ENCODE measurements at places on chromosomes 12 and 14.

DNA sequence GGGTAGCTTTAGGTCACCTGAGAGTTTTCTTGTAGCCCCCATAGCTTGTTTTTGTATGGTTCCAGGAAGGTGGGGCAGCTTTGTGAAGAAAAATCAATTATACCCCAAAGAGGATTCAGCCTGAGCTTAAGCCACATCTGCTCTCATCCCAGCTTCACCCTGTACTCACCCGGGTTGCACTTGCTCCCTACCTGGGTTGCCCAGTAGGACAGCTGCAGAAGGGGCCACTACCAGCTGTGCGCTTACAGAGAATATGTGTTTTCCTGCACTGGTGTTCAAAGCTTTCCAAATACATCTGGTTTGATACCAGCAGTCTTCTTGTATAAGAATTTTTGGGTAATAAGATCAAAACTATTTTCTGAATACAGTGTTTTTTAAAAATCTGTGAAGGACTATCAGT lies 3.0 kb upstream of the SLC38A1 start:
- no peak for DNase-seq

DNA sequence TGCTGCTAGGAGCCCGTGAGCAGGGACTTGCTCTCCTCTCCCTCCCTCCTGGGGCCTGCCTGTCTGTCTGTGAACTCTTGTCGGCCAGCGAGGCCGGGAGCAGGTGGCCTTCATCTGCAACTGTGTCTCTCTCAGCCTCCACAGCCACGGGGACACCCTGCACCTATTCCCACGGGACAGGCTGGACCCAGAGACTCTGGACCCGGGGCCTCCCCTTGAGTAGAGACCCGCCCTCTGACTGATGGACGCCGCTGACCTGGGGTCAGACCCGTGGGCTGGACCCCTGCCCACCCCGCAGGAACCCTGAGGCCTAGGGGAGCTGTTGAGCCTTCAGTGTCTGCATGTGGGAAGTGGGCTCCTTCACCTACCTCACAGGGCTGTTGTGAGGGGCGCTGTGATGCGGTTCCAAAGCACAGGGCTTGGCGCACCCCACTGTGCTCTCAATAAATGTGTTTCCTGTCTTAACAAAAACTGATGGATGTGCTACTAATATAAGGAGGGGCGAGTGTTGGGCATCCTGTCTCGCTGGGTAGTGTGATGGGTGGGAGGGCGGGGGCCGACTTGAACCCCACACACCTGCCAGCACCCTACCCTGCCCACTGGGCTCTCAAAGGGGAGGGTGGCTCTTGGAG lies 34.8 kb downstream of the MEG3 start:
- DNase-seq: no peak

- no peak for DNase-seq
Measured at GRCh38 chr12:26726956-26727355, 106.0 kb downstream of the ITPR2 start.

- no peak for DNase-seq
Measured at GRCh38 chr12:3252450-3252891, 175.3 kb downstream of the TSPAN9 start.

- no peak for DNase-seq
Measured at GRCh38 chr14:51962711-51963110, 26.6 kb upstream of the RTRAF start.

- no peak for DNase-seq
Measured at GRCh38 chr12:89344862-89345202, 7.5 kb downstream of the DUSP6 start.

DNA sequence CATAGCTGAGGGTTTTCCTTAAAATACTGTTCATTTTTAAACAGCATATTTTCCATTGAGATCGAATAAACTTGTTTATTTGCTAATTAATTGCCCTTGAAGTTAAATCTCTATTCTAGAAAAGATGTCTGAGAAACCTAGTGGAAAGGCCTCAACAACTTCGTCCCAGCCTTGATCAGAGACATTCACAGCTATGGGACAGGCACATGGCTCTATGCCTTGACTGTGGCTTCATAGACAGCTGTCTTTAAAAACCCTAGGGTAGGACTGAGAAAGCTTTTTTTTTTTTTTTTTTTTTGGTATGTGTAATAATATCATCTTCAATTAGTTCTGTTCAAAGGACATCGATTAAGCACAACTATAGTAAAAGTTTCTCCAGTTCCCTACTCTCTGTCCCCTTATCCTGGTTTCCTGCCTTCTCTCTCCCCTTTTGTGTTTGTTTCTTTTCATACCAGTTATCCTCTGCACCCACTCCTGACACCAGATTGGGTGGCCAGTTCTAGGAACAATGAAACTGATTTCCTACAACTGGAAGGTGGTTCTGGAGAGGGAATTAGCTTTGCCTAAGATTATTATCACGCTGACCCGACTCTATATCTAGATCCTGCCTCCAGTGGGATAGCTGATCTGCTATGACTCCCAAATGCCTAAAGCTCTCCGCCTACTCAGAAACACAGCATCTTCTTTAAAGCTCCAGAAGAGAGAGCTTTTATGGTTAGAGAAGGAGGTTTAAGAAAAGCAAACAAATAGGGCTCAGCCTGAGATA lies 20.3 kb downstream of the SOCS2 start:
- DNase-seq: no peak

- DNase-seq: no peak
Measured at GRCh38 chr14:64081174-64081746, 212.9 kb downstream of the ESR2 start.

DNA sequence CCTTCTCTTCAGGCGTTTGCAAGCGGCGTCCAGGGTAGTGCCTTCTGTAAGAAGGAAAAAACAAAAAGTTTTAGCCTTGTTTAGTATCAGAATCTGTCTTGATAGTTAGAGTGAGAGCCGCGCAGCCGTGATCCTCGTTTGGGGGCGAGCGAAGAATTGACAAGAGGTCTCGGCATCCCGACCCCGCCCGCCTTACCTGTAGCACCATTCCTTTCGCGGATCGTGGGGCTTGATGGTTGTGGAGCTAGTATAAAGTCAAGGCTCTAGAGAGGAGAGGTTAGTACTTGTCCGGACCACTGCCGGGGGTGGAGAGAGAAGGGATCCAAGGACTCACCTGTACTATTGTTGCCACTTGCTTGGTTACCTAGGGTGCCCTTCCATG lies 494 bp downstream of the TMTC3 start:
- peak; percentile 13 for DNase-seq

DNA sequence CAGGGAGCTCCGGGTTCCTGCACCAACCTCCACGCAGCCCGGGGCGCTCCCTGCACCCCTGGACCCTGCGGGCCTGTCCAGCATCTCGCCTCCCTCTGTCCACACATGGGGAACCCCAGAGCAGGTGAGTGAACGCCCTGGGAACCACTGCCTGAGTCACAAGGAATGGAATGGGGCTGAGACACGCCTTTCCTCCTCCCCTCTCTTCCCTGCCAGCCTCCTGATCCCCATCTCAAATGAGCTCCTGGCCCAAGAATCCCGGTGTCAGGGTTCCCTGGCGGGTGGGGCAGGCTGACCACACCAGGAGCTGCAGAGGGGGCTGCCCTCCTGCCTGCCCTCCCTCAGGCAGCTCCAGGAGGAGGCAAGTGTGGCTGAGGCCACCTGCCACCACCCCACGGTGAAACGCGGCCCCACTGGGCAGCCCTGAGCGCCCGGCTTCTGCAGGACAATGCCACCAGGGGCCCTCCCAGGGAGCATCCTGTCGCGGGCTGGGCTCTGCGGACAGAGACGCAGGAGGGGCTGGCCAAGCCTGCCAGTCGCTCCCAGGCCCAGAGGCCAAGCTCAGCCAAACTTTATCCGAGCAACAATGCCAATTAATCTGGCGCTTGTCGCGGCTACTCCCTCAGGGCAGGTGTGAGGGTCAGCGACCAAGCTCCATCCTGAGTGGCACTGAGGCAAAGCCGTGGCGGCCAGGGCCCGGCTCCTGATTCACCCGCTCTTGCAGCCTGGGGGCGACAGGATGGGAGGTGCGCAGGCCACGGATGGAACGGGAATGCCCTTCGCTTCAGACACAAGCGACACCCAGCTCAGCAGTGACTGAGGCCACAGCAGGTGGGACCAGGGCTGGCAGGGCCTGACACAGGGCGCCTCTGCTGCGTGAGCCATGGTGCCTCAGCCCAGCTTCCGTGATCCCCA lies 44.3 kb downstream of the GALNT9 start:
- DNase-seq: no peak

DNA sequence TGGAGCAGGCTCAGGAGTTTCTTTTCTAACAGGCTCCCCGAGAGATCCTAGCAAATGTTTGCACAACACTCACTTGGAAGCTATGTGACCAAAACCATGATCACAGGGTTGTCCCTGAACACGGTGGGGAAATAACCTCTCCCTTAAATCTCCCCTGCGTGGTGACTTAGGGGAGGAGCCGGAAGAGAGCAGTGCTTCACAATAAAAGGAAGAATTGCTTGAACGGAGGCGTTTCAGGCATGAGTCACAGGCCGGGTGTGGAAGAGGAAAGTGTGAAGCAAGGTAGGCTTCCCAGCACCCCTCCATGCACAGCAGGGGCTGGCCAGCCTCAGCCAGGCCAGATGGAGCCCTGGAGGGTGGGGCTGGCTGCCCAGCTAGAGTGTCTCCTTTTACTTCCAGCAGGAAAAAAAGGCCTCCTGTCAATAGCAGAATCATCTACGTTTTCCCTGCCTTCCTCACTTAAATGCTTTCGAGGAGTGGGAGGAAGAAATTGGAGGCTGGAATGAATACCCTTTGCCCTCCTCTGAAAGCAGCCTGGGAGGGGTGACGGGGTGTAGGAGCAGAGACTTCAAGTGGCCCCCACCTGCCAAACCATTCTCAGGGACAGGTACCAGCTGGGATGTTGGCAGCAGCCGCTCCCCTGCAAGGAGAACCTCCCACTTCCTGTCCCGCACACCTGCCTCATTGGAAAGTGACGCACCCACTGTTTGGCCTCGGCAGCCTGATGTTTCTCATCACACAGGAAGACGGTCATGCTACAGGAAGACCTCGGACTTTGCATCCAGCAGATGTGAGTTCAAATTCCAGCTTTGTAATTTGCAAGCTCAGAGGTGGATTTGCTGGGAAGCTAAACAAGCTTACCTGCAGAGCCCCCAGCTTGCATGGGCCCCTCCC lies 30.1 kb upstream of the PPP2R5C start:
- DNase-seq: peak; percentile 84

- DNase-seq: no peak
Measured at GRCh38 chr12:86950444-86950843, 694.3 kb upstream of the MGAT4C start.

GRCh38 chr14:29494312-29494711 lies 433.3 kb downstream of the PRKD1 start:
- DNase-seq: no peak

DNA sequence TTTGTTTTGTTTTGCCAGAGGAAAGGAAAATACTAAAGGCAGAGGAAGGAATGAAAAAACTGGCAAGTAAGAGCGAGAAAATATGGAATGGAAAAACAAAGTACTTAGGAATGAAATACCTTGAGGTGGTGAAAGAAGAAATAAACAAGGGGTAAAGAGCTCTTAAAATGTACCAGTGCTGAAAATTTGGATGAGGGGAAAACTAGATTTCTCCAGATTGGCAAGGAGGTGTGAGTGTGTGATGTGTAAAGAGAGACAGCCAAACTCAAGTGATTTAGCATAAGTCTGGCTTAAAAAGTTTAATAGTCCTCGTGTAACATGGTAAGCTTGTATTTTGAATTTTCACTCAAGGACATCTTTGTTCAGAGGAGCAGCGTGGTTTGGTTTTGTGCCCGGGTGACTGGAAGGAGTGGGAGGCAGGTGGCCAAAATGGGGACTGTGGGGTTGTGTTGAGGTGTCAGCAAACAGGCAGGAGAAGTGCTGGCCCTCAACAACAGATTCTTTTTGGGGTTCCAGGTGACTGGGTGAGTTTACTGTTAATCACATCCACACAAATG lies 102.7 kb downstream of the DACT1 start:
- DNase-seq: no peak

- DNase-seq: no peak
Measured at GRCh38 chr12:125140279-125141209, 75.3 kb downstream of the AACS start.

DNA sequence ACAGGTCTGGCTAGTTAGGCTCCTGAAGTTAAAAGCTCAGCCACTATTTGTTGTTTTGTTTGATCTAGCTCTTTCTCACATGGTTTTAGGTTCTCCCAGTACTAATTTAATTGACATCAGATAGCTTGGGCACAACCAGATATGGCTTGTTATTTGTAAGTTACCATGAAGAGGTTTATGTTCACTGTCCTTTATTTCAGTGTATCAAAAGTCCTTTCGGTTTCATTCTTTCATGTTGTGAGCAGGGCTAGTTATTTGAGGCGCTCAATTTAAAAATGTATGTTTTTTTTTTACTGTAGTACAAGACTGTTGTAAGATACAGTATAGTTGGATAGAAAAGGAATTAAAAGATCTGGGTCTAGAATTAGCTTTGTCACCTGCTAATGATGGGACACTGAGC lies 7.0 kb downstream of the GPX2 start:
- no peak for DNase-seq

GRCh38 chr14:102389246-102389645 lies 26.5 kb downstream of the TECPR2 start:
- DNase-seq: no peak

DNA sequence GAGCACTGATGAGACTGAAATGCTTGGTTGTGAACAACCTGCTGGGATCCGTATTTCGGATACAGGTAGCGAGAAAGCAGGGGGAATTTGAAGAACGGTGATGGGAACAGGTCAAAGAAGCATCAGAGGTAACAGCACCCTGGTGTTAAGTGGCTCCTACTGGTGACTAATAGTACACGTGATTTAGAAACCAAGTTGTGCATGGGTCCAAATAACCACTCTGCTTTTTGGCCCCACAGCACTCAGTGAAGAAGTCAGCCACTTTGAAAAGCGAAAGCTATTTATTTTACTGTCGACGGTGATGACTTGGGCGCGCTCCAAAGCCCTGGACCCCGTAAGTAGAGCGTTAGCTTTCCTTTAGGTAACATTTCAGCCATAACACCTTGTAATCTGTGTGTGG lies 16.7 kb downstream of the AK7 start:
- DNase-seq: no peak

DNA sequence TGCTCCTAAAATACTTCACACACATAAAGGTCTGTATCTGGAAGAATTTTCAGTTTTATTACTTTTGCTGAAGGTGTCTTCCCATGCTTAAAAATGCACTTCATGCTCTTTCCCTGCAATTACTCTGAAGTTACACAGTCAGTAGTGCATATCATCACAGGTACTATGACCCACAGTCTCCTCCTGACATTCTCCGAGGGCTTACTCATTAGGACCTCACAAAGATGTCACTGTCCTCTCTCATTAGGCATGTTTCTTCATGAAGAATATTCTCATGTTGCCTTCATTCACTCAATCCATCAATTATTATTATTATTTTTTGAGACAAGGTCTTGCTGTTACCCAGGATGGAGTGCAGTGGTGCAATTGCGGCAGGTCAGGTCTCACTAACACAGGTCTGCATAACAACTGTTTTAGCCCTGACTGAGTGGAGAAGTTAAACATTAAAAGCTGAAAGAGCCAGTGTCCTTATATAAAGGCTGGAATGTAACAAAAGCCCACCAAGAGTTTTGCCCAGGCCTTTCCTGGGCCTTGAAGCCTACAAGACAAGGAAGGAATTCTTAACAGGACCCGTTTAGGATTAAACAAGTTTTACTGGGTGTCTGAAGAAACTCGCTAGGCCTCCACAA lies 119.5 kb upstream of the WSCD2 start:
- DNase-seq: no peak

GRCh38 chr12:122749569-122750332 lies 2.9 kb upstream of the DENR start:
- DNase-seq: no peak
